GM19239 (cell line): ENCODE measurements at places on chromosomes 7 and 10.

GRCh38 chr7:136023134-136023869 is 46.1 kb upstream of the MTPN start:
- no peak for DNase-seq

- DNase-seq = no peak
Measured at GRCh38 chr10:118171861-118172260, 125.1 kb upstream of the RAB11FIP2 start.

GRCh38 chr7:4221043-4221442 is 461.1 kb upstream of the FOXK1 start:
- DNase-seq = no peak

DNA sequence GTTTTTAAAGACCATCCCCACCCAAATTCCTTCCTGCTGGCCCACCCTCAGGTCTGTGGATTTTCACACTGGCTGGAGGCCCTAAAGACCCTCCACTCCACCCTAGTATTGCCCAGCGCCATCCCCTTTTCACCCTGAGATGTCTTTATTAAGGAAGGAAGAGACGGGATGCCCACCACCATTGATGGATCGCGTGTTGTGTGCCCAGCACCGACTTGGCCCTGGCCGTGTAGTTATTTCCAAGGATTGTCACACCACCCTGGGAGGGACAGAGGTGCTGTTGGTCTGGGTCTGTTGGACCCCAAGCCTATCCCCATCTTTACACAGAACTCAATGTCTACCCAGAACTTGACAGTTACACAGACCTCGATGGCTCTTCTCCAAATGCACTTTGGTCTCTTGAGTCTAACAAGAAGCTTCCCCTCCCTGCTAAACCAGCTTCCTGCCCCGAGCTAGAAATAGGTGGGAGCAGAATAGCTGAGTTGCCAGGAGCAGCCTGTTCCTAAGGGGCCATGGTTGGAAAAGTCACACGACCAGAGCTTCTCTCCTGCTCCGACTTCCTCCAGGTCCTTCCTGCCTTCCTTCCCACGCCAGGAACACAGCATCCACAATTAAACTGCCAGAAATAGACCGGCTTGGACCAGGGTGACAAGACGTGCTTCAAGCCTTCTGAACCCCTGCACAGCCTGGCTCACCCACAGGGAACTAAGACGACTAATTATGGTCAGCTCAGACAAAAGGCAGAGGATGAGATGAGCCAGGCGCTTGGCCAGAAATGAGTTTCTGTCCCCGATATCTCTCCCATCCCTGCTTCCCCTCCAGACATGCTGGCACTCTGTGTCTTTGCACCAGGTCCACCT is 139.5 kb upstream of the CHST15 start:
- DNase-seq = no peak

DNA sequence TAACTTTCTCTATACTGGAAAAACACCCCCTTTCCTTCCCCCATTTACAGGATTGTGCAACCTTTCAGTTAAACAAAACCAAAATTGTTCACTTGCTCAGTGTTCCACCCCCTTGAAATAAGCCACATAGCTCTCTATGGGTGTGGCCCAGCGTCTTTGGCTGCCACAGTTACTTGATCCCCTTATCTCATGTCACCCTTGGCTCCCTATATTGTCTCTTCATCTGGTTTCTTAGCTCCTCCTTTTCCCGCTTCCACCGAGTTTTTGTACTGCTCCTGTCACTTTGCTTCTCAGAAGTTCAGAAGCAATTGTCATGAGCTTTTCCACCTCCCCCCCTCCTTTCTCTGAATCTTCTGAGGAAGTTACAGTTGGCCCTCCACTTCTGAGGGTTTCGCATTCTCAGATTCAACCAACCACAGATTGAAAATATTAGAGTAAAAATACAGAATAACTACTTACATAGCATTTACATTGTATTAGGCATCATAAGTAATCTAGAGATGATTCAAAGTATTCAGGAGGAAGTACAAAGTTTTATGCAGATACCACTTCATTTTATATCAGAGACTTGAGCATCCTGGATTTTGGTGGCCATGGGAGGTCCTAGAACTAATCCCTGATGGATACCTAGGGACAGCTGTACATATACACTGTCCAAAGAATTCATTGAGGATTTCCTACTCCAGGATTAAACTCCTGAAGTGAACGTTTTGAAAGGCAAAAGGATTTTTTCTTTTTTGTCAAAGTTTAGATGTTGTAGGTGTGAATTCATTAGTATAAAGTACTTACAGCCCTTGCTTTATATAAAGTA is 60.4 kb downstream of the ADD3 start:
- no peak for DNase-seq

GRCh38 chr7:114715907-114716306 is 206.0 kb upstream of the MDFIC start:
- no peak for DNase-seq

DNA sequence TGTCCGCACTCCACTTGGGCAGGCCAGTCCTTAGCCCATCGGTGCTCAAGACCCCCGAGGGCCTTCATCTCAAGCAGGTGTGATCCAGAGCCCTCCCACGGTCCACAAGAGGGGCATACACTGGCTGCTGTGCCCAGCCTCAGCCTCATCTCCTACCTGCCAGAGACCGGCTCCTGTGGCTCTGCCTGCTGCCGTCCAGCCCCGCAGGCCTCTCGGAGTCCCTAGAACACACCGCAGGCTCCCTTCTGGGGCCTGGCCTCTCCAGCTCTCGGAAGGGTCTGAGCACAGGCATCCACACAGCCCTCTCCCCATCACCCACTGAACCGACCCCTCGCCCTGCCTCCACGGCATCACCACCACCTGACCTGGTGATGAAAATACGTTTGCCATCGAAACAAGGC is 147.4 kb downstream of the PRKAG2 start:
- no peak for DNase-seq

DNA sequence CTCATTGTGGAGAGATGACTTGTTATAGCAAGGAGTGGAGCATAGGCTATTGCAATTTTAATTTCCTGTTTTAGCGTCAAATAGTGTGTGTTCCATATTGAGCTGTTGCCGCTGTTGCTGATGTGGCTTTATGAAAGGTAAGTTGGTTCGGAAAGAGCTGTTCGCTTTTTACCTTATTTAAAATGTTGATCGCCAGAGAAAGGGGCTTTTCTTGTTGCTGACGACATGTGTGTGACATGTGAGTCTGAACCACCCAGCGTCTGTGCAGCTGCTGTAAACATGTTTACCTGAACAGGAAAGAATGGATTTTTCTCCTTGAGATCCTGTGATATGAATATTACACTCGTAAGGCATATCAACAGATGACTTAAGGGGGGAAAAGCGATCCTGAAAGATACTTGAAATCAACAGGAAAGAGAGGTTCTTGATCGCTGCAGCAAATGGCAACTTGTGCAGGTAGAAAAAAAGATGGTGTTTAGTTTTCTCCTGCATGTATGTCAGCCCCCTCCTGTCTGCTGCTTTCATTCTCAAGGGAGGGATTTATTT is 2.5 kb downstream of the ZEB1 start:
- no peak for DNase-seq

- DNase-seq = no peak
Measured at GRCh38 chr7:65731562-65732035, 141.3 kb upstream of the VKORC1L1 start.

- DNase-seq = no peak
Measured at GRCh38 chr10:29646238-29646902, 11.6 kb upstream of the SVIL start.

DNA sequence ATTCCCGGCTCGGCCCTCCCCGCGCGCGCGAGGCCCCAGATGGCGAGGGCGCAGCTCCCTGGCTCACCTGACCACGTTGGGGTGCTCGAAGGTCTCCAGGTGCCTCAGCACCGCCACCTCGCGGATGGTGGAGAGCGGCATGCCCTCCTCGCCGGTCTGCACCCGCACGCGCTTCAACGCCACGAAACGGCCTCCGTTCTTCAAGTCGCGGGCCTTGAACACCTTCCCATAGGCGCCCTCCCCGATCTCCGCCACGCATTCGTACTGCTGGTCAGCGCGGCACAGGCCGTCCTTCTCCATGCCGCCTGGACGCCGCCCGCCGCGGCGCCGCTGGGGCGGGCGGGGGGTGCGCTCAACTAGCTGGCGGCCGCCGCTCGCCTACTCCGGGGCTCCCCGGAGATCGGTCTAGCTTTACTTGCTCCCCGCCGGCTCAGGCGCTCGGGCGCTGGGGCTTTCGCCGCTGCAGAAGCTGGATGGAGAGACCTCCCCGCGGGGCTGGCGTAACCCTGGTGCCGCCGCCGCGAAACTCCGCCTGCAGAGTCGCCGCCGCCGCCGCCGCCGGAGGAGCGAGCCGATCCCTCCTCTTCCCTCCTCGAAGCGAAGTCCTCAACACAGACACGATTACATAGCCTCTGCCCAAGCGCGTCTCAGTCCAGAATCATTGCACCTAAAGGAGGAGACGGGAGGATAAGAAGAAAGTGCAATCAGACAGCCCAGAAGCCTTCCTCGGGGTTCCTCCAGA is 3.2 kb downstream of the CDK6 start:
- DNase-seq = no peak

DNA sequence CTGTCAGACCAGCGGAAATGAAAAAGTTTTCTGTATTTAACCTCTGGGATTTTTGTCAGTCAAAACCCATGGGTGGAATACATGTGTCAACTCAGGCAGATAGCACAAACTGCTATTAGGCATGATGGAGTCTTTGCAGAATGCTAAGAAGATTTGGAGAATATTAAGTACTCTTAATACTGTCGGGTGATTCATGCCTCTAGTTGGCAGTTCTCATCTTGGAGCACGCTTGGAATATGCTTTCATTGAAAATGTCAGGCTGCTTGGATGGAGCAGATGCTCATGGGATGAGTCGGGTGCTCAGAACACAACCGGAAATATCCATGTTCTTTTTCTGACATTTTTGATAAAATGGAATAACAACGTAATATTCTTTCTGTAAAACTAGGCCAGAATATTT is 27.6 kb upstream of the PRKG1 start:
- no peak for DNase-seq

- no peak for DNase-seq
Measured at GRCh38 chr7:117472335-117472734, 7.5 kb upstream of the CFTR start.

DNA sequence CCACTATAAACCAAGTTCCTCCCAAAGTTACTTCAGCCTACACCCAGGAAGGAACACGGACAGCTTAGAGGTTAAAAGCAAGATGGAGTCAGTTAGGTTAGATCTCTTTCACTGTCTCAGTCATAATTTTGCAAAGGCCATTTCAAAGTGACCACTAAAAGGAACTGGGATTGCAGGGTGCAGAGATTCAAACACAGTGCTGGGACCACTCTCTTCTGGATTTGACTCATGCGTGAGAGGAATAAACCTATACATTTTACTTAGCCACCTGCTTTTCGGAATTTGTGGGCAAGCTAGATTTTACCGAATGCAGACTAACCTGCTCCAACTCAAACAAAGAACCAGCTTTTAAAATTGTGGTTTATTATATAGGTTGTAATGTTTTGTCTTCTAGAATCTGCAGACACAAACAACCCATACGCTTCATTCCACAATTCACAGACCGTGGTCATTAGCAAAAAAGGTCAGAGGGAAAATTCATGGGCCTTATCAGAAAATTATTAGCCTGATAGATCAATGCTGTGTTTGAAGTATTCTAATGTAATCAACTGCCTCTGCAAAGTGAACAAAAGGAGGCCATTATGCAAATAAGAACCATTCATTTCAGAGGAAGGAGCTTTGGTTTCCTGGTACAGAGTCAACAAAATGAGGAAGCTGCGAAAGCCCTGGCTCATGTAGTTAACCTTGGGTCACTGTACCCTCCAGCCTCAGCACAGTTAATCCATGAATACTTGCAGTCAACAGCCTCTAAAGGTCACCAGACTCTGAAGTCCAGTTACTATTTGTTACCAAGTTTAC is 342.7 kb upstream of the KLF6 start:
- DNase-seq = no peak

GRCh38 chr10:123558651-123559050 is 107.5 kb upstream of the GPR26 start:
- DNase-seq = no peak
